ENCODE measurements at places on chromosomes 1 and 21.

DNA sequence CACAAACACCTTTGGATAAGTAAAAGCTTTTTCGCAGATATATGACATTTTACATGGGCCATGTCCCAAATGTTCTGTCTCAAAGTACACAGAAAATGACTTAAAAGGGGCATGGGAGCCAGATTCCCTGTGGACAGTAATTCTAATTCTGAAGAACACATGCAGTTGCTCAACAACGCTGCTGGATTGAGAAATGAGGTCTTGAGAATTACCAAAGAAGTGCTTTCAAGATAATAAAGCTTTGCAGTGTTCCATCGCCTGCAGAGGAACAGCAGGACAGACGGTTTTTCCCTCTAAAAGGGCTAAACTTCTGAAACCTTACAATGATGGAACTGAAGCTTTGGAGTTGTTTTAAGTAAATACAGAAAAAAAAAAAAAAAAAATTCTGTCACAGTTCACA lies 55.3 kb upstream of the HSPA13 start:
- DNase-seq: no peak

- DNase-seq: no peak
Measured at GRCh38 chr1:178630417-178630816, 94.6 kb upstream of the RALGPS2 start.

DNA sequence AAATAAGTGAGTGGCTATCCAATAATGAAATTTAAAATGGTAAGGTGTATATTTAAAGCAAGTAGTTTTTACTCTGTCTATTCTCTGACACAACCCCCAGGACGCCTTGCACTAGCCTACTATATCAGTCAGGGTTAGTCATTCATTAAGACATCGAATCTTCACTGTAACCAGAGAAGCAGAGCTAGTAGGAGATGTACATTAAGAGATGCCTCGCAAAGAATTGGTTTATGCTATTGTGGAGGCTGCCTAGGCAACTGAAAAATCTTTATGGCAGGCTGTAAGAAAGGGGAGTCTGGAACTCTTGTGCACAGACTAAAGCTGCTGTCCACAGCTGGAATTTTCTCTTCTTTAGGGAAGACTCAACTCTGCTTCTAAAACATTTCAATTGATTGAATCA lies 28.8 kb downstream of the NTNG1 start:
- DNase-seq: no peak

DNA sequence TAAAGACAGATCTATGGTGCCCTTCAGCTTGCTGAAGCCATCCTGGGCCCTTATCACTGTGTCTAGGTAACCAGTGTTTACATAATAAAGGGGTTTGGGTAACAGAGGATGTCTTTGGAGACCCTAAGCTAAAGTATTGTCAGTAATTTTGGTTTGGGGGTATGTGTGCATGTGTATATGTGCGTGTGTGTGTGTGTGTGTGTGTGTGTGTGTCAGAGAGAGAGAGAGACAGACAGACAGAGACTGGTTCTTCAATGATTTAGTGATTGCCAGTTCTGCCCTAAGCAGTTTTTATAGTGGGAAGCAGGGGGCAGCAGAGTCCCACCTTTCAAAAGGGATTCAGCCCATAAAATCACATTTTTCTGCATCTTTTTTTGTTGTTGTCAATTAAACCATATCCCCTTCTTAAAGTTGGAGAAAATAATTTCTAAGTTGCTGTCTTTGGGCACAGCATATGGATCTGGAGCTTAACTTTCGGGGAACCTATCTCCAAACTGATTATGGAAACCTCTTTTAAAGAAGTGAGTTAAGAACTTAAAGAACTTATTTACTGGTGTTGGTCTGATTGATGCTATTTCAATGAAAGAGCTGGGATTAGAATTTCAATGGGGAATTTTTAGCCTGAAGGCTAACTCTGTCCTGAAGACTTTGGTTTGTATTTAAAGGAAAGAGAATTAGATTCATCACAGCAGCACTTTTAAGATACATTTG lies 51.1 kb downstream of the ZNF326 start:
- no peak for DNase-seq

GRCh38 chr21:31145274-31145673 lies 107.0 kb upstream of the KRTAP19-8 start:
- no peak for DNase-seq

GRCh38 chr21:32411350-32412161 lies 950 bp upstream of the EVA1C start:
- DNase-seq: peak; percentile 96

- no peak for DNase-seq
Measured at GRCh38 chr1:197696372-197696771, 78.9 kb downstream of the DENND1B start.

- no peak for DNase-seq
Measured at GRCh38 chr1:207004931-207005830, 27.4 kb downstream of the C1orf116 start.
